ENCODE measurements at places on chromosomes 6 and 20.

- DNase-seq: no peak
These were observed 572.5 kb upstream of the JAG1 start for GRCh38 chr20:11246251-11246775.

DNA sequence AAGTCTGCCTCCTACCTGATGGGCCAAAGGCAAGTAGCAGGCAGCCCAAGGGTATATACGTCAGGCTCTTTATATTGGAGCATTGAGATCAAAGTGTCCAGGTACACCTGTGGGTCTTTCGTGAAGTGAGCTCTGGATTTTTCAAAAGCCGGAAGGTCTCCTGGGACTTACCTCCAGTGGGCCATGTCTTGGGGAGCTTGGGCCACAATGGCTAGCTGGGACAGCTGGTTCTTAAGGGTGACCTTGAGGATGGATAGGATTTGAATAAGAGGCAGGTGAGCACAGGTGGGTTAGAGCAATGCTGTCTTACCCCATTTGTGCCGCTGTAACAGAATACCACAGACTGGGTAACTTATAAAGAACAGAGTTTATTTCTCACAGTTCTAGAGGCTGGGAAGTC lies 153.4 kb downstream of the CDC5L start:
- no peak for DNase-seq

DNA sequence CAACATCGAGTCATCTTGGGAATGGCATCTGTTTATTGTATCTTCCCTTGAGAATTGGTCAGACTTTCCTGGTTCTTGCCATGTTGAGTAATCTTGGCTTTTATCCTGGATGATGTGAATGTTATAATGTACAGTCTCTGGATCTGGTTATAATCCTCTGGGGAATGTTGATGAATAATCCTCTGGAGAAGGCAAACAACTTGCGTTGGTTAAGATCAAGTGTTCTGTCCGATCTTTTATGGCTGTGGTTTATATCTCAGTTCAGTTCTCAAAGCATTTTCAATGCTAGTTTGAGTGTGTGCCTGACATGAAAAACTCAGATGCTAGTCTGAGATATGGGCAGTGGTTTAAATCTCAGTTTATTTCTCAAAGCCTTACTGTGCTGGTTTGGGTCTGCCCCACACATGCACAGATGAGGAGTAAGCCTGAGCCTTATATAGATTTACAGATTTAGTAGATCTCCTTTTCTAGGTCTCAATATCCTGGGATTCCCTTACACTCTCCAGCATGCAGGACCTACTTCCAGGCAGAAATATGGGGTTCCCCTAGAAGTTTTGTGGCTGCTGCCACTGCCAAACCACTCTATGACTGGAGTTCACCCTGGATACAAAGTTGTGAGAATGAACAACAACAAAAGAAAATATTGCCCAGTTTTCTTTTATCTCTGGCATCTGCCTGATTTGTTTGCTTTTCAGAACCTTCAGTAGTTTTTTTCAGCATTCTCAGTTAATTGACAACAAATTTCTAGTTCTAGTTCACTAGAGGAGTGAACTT lies 191.8 kb upstream of the MAN1A1 start:
- no peak for DNase-seq

GRCh38 chr6:41200296-41200900 lies 551 bp downstream of the TREML2 start:
- DNase-seq: peak; percentile 84

- DNase-seq: no peak
These were observed 63.0 kb downstream of the CHMP4B start for GRCh38 chr20:33874129-33874528.

- DNase-seq: no peak
These were observed 8.9 kb downstream of the RING1 start for GRCh38 chr6:33217246-33217645.

DNA sequence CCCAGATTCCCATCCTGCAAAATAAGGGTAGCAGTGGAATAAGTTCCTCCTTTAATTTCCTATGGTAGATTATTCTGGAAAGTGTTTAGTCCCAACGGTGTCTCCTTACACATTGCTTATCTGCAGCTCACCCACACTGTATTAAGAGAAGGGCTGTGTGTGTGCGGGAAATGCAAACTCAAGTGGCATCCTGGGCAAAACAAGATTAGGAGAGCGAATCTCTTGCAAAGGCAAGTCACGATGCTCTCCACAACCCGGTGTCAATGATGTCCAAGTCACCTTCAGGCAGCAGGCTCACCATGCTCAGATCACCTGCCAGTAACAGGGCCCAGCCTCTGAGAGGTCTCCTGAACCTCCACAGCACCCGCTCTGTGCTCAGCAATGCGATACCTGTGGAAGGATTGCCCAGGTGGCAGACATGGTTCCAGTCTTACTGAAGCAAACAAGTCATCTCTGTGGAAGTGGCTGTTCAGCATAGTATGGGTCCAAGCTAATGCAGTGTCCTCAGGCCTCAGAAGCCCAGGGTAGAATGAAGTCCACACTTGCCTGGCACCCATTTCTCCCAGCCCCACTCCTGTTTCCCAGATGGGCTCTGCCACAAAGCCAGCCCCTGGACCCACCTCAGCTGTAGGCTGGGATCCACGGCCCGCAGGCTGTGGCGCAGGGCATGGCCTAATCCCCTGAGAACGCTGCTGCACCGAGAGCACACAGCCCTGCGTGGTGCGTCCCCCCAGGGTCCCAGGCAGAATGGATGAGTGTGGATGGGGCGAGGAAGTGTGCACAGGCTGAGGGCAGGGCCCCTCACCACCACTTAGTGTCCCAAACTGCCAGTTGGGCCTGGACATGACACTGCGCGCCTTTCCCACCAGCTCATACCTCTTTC lies 101.2 kb downstream of the PXDC1 start:
- no peak for DNase-seq

DNA sequence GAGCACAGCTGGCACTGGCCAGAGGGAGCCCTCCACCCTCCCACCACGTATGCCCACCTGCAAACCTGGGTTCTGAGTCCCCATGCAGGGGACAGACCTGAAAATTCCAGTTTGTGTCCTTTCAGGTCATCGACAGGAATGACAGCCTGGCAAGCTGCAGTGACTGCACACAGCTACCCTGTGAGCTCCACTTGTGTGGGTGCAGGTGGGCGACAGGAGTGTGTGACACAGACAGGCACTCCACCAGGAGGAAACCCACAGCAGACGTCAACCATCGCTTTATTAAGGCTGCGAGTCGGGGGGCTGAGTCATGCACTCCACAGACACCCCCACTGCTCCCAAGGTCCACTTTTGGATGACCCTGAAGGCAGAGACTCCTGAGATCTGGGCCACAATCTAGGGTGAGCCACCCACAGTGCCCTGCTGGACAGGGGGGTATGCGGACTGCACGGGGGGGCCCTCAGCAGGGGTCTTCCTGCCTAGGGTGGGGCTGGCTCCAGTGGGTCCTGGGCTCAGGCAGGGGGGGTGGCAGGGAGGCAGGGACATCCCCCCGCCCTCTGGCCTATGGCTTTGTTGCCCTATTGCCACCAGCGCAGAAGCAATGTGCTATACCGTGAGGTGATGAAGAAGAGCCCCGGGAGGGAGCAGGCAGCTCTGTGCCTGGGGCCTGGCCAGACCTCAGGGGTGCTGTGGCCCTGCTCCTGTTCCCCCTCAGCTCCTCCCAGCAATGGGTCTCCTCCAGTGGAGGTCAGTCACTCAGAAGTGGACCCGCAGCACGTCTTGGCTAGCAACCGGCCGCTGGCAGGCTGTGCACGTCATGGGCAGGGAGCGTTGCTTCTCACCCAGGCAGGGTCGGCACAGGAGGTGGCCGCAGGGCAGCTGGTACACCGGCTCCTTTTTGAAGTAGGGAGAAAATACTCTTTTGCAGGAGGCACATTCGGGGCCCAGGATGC lies 25.1 kb upstream of the AVP start:
- DNase-seq: no peak

DNA sequence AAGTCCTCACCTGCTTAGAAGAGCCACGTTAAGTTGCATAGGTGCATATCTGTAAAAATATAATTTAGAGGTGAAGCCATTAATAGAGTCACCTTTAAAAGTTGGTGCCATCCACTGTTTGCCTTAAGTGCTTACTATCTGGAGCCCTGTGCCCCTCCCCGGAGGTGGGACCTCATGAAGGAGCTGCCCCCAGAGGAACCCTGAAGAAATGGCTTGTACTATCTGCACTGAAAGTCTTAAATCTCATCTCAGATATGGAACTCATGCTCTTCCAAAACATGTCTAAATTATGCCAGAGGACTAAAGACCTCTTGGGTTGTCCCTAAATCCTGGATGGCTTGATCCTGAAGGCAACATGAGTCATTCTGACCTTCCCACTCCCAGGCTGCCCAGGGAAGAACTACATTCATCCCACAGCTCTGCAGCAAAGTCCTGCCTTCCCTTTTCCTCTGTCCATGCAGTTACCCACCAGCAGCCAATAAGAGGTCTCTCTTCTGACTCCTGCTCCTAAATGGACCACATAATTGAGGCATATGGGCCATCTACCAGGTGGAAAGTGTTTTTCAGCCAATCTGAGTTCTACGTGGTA lies 85.3 kb downstream of the ASXL1 start:
- DNase-seq: no peak

DNA sequence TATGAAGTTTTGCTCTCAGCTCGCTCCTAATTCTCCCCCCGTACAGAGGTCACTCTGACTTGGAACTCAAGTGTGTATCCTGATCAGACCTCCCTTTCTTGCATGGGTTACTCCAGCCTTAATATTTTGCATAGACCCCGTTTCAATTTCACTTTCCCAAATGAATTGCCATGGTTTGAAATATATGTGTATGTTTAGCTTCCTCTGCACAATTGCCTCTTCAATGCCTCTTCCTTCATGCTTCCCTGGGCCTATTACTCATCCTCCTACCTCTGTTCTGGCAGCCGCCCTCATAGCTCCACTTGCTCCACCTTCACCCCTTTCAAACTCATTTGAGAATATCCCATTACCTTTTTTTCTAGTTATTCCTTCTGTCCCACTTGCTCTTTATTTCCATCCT lies 90.0 kb upstream of the SAMD5 start:
- DNase-seq: no peak

Data from activated CD4-positive, alpha-beta T cell treated with anti-CD3 and anti-CD28 coated beads, Interleukin-2, Interleukin-6, amounts not matched to agents 100 ng/mL and 50 ng/mL, durations not matched to agents 16 hours and 8 hours (primary cell).